Thoracic aorta (tissue), 2 donors: ENCODE measurements at places on chromosomes 2 and 18. TPM values are rescaled to one million over a fixed set of nuclear protein-coding genes. Genes with fewer than 3 reads are reported as not detected.

Gene SERPINB3
- not detected for total RNA-seq

Gene DOK6
- 2.1 TPM for total RNA-seq

GRCh38 chr18:65620076-65620696 lies 130.6 kb upstream of the CDH7 start:
- no peak for DNase-seq

Gene C1QL2
- total RNA-seq, result not detected

Gene IL1RN
- total RNA-seq, result 1.6 TPM

DNA sequence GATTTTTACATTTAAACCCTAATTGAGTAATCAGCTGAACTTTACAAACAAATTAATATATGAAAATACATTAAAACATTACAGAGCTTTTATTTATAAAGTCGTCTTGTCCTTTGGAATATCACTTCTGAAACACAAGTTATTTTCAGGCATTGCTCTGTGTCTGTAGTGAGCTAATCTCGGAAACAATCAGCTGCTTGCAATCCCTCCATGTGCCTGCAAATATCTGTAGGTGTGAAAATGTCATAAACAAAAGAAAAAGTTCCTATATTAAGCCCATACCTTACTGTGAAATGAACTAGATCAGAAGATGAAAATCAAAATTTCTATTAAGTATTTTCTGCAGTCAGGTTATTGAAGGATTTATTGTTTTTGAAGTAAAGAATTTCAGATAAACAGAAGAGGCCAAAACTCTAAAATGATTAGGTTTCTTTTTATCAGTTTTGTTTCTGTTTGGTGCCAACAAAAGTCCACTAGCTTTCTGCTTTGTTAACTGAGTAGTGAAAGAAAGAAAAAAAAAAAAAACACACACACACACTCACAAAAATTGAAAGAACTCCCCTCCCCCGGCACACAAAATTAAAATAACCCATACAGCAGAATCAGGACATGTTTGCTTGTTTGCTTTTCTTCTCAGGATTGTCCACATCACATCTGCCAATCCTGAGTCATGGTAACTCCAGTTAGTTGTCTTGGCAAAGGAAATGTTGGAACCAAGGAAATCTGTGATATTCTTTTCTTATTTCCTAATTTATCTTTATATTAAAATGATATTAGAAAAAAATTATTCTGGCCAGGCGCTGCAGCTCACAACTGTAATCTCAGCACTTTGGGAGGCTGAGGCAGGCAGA lies 627.0 kb upstream of the SLC39A10 start:
- no peak for DNase-seq
